ENCODE measurements at places on chromosomes 11 and 22.

- DNase-seq = no peak
Observed at GRCh38 chr11:117385471-117385870, 57.8 kb downstream of the CEP164 start.

- DNase-seq = no peak
Observed at GRCh38 chr22:20238901-20239675, 29.0 kb downstream of the RTN4R start.

DNA sequence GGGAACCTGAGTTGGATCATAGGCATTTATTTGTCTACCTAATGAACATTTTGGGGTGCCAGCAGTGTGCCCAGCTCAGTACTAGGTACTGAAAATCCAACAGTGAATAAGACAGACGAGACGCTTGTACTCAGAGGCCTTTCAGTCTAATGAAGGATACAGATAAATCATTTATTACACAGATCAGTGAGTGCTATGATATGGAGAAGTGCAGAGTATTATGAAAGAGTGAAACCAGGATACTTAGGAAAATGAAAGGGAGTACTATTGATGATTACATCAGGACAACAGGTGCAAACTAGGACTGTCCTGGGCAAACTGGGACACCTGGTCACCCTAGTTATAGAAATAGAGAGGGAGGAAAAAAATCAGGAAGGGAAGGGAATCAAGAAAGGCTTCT is 207.5 kb upstream of the NCAM1 start:
- DNase-seq = no peak

DNA sequence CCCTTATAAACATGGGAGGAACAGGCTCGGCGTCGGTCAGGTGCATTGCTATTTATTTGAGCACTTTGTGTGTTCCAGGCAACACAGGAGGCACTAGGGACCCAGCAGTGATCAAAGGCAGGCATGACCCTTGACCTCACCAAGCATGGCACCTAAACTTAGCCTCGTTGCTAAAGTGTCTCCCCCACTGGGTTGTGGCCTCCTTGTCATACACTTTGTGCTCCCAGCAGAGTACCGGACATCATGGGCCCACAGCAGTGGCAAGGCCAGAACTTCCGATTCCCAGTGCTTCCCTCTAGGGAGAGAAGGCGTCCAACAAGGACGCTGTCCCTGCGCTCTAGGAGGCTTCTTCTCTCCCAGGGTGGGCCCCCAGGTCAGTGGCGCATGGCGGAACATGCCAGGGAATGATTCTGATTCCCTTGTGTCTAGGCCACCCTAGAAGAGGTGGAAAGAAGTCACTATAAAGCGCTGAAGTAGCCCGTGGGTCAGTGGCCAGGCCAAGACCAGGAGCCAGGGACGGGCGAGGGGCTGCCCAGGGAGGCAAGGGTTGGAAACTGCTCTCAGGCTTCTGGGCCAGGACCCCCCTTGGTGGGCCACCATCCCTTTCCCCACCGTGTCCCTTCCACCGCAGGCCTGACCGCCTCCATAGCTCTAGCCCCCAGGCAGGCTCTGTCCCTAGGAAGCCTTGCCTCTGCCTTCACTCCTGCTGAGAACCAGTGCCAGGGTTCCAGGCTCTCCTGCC is 19.7 kb downstream of the TOM1 start:
- no peak for DNase-seq

DNA sequence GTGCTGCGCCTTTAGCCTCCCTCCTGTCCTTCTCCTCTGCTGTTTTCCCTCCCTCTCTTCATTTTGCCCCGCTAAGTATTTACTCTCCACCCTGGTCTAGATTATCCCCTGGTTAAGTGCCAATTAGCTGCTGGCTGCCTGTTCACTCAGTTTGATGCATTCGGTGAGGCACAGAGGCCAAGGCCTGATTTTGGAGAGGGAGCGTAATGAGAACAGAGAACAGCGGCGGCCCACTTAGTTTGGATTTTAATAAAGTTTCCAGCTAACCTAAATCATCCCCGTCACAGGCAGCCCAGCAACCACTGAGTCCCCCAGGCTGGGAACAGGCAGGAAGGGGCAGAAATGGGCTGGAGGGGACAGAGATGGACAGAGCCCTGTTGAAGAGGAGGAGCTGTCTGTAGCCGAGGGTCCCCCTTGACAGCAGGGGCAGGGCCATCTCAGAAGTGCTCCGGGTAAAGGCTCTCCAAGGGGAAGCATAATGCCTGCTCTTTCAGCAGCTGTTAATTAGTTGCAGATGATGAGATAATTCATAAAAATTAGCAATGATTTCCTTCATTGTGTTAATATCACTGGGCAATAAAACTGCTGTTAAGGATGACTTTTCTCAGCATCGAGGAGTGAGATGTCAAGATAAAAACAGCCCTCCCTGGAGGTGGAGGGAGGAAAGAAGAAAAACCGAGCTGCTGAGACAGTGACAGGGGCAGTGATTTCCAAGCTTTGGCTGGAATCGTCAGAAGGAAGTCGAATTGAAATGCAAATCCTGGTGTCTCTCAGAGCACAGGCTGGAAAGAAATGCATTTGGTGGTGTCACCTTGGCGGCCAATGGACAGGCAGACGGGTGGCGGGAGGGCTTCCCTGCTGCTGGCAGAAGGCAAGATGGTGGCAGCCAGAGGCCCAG is 170.1 kb downstream of the GRIK4 start:
- DNase-seq = no peak

DNA sequence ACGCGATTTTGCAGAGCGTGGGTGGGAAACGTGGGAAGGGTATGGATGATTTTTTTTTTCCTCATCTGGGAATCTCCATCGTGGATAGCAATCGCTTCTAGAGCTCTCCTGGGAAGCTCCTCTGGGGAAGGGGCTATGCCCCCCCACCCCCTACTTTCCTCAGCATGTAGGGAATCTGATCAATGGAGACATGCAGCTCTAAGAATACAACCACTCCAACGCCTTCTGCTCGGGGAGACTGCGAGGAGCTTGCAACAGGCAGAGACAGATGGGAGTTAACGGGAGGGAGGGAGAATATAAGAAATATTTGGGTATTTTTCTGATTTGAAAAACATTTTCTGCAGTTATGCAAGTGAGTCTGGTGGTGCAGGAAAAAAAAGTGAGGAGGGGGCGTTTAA is 104.6 kb upstream of the HSD17B12 start:
- DNase-seq = no peak

All from activated CD8-positive, alpha-beta memory T cell treated with anti-CD3 and anti-CD28 coated beads for 1 hour (primary cell).